ENCODE measurements at places on chromosomes 11 and 22.

- DNase-seq: no peak
These were observed 5.5 kb downstream of the EHD1 start for GRCh38 chr11:64872790-64873488.

GRCh38 chr22:45915841-45916240, 61.1 kb downstream of the WNT7B start:
- DNase-seq: no peak

GRCh38 chr11:105368711-105369110, 229.1 kb upstream of the CARD18 start:
- DNase-seq: no peak

GRCh38 chr22:29031227-29032011, 30.2 kb downstream of the C22orf31 start:
- no peak for DNase-seq

DNA sequence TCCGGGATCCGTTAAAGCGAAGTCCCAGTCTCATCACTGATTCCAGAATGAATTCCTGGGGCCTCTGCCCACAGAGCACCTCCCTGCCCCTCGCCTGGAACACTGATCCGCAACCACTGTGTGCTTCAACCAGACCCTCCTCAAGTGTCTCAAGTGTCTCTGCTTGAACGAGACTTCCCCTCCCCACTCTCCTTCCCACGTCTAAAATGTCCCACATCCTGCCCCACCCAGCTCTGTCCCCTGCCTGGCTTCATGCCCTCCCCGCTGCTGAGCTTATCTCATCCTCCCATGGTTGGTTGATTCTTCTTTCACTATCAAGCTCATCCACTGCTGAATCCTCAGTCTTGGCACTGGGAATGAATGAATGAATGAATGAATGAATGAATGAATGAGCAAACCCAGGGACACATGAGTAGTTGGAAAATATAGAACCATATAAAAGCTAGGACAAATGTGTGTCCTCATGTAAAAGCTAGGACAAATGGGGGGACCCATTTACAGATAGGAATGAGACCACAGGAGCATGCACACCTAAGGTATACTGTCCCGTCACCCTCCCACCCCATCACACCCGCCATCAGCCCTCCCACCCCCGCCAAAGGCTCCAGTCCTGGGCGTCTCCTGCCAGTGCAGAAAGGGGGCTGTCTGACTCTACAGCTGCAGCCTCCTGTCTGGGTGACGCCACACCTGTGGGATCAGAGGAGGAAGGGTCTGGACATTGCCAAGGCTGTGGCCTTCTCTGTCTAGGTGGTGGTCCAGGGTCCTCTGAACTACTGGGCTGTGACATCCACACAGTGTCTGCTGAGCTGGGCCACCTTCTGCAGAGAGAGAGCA, 71.4 kb upstream of the LINC01488 start:
- peak; percentile 41 for DNase-seq

DNA sequence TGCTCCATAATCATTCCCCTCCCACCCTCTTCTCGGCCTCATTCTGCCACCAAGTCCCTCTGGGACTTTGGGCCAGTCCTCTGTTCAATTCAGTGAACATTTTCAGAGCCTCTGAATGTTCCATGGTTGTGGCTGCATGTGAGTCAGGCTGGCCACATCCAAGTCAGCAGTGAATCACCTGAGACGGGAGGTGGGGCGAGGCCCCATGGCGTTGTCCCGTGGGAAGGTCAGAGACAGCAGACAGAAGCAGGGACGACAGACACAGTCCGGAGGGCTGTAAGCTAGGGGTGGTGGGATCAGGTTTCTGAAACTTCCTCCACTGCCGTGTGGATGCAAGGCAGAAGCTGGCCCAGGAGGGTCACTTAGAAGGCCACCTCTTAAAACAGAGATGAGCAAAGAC, 324.8 kb downstream of the MN1 start:
- DNase-seq: no peak

- no peak for DNase-seq
These were observed 15.3 kb upstream of the SYTL2 start for GRCh38 chr11:85826116-85826855.

DNA sequence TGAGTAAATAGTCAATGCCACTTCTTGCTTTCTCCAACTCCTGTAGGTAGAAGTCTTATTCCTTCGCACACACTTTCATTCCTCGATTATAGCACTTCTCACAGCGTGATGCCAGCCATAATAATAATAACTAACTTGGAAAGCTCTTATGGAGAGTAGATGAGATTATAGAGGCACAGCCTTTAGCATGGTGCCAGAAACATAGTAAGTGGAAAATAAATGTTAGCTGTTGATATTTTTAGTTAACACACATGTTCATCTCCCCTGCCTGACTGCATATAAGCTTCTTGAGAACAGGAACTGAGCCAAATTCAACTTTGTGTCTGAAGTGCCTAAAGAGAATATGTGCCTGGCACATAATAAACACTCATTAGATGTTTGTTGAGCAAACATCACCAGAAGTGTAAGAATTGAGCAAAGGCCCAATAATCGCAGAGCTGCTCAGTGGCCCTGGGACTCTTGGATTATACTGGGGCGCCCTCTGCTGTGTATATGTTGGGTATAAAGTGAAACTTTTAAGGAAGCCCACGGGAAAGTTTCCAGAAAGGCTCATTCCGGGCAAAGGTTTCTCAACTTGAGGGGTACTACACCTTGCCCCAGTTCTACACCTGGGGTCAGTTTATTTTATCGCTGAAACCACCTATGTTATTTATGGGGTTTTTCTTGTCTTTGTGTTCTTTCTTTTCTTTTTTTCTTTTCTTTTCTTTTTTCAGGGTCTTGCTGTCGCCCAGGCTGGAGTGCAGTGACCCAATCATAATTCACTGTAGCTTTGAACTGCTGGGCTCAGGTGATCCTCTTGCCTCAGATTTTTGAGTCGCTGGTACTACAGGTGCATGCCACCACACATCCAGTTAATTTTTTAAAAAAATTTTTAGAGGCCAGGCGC, 22.3 kb downstream of the SLN start:
- DNase-seq: no peak

GRCh38 chr11:125261588-125261987, 97.0 kb downstream of the PKNOX2 start:
- DNase-seq: no peak

DNA sequence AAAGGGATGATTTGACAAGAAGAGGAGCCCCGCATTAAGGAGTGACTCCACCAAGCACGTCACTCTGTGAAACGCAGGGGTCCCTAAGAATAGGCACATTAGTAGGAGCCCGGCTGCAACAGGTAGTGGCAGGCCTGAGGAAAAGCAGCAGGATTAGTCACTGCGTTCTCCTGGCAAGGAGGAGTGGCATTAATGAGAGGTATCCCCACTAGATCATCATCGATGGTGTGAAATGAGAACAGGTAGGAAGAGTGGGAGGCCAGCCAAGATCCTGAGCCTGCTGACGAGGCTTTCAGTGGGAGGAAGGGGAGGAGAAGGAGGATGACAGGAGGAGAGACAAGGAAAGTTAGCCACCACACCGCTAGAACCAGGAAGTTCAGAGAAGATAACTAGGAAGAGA, 38.6 kb downstream of the NRXN2 start:
- DNase-seq: no peak

DNA sequence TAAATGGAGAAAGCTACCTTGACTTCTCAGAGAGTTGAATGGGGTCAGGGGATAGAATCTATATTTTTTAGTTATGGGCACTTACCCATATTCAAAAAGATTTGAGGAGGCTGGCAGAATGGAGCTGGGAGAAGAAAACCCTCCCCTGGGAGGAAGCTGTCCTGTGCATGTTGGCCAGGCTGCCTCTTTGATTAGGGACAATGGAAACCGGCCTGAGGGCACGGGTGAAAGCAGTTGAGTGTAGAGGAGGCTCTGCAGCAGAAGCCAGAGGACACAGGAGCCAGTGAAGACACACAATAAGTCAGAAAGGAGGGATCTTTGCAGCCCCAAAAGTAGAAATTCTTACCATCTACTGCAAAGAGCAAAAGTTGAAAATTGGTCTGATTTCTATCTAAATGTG, 66.6 kb upstream of the B3GAT1 start:
- no peak for DNase-seq

DNA sequence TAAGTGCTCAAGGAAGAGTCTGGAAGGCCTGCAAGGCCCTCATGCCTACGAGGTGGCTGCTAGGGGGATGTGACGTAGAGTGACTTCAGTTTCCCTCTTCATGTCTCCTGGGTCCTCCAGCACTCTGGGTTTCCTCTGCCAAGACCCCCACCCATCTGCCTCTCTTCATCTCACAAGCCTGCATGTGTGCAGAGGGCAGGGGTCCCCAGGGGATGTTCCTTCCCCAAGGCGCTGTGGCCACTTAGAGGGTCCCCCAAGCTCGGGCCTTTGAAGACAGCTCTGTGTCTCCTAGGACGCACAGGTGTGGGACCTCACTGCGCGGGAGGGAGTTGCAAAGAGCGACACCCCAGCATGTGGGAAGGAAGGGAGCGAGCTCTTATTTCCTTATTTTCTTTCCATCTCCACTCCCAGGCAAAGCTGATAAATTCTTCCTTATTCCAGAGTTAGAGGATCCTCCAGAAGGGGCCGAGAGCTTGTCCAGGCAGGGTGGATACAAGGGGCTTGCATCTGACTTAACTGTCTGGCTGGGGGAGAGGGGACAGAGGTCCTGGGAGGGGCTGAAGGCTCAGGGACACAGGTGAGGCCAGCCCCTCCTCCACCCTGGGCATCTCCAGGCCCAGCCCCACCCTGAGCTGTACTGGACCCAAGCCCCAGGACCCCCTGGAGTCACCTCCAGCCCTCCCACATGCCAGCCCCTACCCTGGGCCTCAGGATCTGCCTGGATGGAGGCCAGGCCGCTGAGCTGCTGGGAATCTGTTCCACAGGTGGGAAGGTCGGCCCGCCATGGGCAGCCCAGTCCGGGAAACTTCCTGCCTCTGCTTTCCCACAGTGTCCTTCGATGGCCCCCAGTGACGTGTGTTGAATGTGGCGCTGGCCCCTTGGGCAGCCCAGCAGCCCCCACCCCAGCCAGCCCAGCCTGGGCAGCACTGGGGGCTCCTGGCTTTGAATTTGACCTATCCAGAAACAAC, 59.7 kb upstream of the KCNQ1OT1 start:
- DNase-seq: peak; percentile 59

GRCh38 chr11:32426192-32426591, 9.1 kb downstream of the WT1 start:
- DNase-seq: no peak

DNA sequence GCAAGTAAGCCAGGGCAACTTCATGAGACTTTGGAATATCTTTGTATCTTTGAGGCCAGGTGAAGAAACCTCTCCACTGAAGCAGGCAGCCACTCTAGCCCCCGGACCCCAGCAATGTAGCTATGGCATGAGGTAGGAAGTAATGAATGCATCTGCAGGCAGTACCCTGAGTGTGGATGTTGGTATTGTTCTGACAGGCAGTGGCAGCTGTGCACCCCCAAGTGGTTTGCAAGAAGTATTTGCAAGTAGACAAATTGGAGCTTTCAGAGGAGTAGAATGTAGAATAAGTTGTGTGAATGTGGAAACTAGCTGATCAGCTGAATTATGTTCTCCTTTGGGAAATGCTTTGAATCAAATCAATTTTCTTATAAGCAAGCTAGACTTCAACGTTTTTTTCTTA, 194.4 kb upstream of the PGR start:
- DNase-seq: no peak

- DNase-seq: no peak
These were observed 81.0 kb downstream of the MYEOV start for GRCh38 chr11:69374946-69375310.

GRCh38 chr11:1457326-1457680, 29.3 kb downstream of the MOB2 start:
- no peak for DNase-seq

GRCh38 chr22:27242474-27242873, 559.1 kb downstream of the MN1 start:
- no peak for DNase-seq

GRCh38 chr11:91654686-91655085, 569.9 kb upstream of the FAT3 start:
- no peak for DNase-seq

DNA sequence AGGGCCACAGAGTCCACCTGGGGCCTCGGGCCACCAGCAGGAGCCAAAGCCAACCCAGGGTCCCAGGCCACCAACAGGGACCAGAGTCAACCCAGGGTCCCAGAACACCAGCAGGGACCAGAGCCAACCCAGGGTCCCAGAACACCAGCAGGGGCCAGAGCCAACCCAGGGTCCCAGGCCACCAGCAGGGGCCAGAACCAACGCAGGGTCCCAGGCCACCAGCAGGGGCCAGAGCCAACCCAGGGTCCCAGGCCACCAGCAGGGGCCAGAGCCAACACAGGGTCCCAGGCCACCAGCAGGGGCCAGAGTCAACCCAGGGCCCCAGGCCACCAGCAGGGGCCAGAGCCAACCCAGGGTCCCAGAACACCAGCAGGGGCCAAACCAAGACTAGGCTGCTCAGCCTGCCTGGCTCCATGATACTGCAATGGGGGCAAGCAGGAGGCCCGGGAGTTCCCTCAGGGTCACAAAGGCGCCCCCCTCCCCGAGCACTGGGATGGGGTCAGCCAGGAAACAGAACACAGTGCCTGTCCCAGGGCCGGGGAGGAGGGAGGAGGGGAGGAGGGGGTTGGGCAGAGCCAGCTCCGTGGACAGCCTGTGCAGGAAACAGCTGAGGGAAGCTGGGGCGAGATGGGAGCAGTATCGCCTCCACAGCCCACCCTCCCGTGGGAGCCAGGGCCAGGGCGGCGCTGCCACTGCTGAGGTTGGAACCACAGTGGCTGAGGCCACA, 62.0 kb upstream of the PRR5 start:
- peak; percentile 78 for DNase-seq

GRCh38 chr22:43126501-43127165, 16.1 kb downstream of the BIK start:
- no peak for DNase-seq

DNA sequence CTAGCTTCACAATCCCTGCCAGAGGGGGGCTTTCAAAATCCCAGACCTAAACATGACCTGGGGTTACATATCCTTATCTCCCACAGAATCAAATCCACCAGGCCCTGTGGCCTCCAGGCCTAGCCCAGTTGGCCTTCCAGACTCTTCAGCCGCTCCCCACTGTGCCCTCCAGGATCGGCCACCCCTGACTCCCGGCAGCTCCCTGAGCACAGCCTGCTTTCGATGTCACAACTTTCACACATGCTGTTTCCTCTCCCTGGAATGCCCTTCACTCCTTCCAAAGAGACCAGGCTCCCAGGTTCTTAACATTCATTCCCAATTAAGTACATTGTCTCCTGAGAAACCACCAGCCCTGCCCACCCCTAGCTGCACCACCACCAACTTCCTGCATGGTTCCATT, 62.7 kb downstream of the CSNK2A3 start:
- DNase-seq: peak; percentile 71

DNA sequence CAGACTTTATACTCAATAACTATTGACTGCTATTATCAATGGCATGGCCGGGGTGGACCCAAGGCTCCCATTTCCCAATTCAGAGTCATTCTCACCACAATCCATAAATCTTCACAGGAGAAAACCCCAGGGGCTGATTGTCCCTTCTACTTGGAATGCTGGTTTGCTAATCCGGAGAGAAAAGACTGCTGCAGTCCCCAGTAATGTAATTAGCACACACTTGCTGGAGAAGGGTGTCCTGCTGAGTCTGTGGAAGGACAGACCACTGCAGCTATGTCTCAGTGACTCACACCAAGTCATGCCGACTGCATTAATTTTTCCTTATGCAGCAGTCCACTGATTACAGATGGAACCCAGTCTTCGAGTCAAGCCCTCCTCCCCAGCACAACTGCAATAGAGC, 5.9 kb upstream of the ETS1 start:
- DNase-seq: no peak

Measured in suprapubic skin (tissue), 4 donors.